ENCODE measurements at places on chromosomes 11 and 22.

DNA sequence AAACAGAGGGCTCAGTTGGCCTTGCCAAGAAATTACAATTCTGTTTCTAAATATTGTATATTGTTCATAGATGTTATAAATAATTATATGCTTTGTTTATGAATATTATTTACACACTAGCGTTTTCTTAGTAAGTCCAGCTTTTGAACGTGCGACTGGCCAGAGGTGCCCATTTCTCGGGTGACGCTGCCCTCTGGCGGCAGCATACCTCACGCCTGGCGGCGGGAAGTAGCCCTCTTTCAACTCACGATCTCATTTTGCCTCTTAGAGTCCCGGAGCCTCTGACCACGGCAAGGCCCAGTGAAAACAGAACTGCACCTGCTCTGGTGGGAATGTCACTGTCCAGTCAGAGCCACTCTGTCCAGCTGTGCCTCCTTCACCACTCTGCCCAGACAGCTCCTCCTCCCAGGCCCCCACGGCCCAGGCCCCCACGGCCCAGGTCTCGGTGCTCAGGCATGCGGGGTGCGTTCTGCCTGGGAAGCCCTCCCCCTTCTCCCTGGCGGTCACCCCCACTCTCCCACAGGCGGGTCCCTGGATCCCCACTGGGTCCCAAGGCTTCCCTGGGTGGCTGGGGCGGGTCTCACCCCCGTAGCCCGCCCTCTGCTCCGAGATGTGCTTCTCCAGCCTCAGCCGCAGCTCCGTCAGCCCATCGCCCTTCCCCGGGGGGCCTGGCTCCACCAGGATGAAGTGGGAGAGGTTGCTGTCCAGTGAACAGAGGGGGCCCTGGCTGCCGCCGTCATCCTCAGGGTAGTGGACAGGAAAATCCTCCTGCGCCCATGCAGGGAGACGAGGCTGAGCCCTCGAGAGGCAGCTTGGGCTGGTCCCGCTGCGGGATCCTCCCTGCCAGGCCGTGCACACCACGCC, 19.3 kb downstream of the TSSC4 start:
- DNase-seq: peak; percentile 45

DNA sequence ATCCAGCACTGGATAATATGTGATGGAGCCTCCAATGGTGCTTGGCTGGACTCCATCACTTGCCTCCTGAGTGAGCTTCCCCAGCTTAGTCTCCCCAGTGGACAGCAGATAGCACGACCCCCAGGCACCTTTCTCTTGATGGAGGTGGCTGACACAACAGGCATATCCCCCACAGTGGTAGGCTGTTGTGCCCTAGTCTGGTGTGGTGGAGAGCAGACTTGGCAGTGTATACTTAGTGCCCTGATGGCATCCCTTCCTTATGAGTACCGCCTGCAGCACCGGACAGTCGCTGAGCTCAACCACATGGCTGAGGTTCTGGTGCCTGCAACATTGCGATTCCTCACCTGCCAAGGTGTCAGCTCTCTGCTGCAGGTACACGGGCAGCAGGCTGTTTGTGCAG, 50.1 kb downstream of the DNHD1 start:
- DNase-seq: no peak

GRCh38 chr11:11000579-11001283, 142.9 kb upstream of the ZBED5 start:
- no peak for DNase-seq

DNA sequence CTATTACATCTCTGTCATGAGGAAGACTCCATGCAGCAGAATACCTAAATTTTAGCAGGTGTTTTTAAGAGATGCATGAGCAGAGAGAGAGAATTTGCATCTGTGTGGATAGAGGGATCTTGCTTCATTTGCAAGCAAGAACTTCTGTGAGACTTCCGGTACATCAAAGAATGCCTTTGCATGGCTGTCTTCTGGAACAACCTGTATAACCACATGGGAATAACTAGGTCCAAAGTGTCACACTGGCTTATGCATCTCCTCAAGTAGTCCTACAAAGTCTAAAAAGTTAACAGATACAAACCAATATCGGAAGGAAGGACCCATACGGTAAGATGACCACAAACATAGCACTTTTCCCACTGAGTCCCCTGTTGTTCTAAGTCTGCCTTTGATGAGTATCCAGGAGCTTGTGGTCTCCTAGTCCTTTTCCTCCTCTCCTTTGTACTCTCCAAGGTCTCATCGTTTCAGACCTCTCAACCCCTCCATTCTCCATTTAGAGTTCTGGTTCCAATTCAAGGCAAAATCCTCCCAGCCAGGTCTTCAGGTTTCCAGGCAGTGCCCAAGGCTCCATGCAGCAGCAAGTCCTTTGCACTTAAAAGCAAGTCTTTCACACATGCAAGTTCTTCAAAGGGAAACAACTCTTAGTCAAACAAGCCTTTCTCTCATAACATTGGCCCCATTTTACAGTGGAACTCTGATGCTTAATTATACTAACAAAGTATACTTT, 581.7 kb upstream of the ARHGAP42 start:
- no peak for DNase-seq

DNA sequence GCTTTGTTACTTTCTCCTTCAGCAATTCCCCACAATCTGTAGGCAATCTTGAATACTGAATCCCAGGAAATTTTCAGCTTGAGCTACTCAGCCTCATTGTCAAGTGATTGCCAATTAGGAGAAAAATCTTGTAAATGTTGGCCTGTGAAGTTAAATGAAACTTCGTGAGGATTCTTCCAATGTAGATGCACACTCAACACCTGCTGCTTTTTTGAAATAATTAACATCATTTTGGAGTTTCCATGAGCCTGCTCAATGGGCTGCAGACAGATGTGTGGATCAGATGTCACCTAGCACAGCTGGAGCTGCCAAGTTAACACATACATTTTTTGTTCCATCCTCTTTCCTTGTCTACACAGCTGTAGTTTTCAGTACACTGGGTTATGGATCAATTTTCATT, 645.6 kb upstream of the LUZP2 start:
- no peak for DNase-seq

DNA sequence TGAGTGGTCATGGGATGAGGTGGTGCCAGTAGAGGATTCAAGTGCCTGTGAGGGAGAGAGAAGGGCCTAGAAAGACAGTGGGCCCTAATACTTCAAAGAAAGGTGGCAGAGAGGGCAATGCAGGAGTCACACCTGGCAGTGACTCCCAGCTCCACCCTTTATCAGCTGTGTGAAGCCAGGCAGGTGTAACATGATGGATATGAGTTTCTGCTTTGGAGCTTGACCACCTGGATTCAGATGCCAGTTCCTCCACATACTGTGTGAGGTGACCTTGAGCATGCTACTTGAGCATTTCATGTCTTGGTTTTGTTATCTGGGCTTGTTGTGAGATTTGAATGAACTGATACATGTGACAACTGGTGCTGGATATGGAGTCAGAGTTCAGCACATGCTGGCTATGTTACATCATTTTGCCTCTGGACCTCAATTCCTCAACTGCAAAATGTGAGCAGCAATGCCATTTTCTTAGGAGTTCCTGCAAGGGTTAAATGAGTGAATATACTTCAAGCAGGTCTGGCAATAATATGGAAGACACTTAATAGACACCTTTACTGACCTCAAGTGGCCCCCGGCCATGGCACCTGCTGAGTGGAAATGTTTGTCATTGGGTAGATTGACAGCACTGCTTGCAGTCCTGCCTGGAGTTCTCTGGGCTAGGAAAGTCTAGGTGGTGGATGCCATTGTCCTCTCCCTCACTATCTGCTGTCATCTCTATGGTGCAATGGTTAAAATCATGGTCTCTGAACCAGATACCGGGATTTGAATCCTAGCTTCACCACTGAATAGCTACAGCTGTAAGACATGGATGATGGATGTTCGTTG, 83.3 kb downstream of the MICAL2 start:
- DNase-seq: no peak

- no peak for DNase-seq
Observed at GRCh38 chr11:11265320-11265719, 87.7 kb downstream of the CSNK2A3 start.

GRCh38 chr22:46077669-46078099, 72.6 kb upstream of the PPARA start:
- no peak for DNase-seq

- no peak for DNase-seq
Observed at GRCh38 chr11:70409437-70409836, 11.1 kb downstream of the CTTN start.

- DNase-seq: no peak
Observed at GRCh38 chr11:45848654-45849081, 1.4 kb downstream of the CRY2 start.

- DNase-seq: no peak
Observed at GRCh38 chr11:63838150-63838677, 696 bp upstream of the MARK2 start.

GRCh38 chr11:37407461-37407860, 809.4 kb upstream of the RAG2 start:
- DNase-seq: no peak

DNA sequence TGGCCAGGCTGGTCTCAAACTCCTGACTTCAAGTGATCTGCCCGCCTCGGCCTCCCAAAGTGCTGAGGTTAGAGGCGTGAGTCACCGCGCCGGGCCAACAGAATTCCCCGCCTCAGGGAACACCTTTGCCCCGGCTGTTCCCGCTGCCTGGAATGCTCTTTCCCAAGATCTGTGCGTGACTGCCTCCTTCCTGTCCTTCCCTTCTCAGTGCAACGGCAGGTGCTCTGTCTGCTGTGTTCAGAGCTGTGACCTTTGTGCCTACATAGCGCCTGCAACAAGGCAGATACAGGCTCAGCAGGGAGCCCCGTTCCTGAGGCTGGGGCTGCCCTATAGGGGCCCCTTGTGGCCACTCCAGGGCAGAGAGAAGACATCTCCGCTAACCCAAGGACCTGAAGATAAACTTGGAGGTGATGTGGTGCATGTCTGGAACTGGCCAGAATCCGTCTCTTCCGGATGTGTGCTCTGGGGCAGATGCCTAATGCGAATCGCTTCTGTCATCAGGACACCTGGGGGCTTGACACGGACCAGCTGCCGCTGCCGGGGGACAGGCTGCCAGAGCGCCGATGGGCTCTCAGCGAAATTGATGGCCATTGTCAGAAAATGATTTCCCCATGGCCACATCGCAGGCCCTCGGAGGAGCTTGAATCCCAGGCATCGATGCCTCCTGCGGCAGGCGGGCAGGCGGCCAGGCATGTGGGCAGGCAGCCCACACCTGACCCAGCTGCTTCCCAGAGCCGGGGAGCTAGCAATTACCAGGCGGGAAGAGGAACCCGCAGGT, 43.5 kb upstream of the TCF20 start:
- DNase-seq: no peak

- no peak for DNase-seq
Observed at GRCh38 chr11:10497371-10498021, 42.4 kb downstream of the AMPD3 start.

DNA sequence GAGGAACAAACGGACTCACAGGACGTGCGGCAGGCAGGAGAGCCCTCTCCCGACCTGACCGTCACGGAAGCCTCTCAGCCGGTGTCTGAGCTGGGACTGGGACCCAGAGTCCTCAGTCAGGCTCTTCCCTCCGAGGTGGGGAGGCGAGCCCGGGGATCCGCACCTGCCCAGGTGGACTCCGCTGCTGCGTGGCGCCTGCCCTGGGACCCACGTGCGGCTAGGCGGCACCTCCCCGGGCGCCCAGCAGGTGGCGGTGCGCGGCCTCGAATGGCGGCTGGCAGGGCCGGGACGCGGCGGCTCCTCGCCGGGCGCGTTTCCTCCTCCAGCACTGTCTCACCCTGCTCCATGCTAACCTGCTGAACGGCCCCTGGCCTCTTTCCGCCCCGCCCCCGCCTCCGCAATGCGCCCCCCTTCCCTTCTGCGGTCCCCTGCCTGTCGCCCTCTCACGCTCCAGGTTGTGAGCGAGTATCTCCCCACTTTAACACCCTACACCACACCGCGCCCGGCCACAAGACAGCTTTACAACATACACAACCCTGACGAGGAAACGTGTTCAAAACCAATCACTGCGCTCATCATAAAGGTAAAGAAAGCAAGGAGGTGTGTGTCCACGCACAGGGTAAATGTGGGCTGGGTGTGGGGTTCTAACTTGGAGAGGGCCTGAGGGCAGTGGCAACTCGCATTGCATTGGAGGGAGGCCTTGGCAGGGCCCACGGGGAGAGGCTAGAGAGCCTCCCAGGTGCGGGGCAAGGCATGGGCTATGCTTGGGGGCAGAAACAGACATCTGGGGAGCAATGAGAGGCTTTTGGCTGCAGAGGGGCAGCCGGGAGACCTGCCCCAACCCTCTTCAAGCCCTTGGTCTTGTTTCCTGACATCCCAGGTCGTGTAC, 25.9 kb upstream of the ATXN10 start:
- DNase-seq: peak; percentile 61

GRCh38 chr11:8615291-8616032, 21.4 kb upstream of the STK33 start:
- no peak for DNase-seq

DNA sequence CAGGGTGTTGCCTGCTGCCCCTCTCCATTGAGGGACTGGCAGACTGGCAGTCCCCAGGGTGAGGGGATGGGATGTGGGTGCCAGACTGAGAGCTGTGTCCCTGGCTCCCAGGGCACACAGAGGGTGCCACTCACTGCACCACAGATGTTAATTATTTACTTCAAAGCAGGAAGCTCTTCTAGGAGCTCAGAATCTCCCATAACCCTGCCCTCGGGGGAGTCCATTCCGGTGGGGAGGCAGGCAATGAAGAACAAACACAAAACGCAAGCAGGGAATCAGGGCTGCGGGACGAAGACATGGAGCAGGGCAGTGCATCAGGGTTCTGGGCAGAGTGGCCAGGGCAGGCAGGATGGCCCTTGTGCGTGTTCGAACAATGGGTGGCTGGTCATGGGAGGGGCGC, 24.4 kb upstream of the FLRT1 start:
- DNase-seq: no peak

GRCh38 chr11:70826541-70827335, 425.6 kb downstream of the SHANK2 start:
- DNase-seq: no peak

DNA sequence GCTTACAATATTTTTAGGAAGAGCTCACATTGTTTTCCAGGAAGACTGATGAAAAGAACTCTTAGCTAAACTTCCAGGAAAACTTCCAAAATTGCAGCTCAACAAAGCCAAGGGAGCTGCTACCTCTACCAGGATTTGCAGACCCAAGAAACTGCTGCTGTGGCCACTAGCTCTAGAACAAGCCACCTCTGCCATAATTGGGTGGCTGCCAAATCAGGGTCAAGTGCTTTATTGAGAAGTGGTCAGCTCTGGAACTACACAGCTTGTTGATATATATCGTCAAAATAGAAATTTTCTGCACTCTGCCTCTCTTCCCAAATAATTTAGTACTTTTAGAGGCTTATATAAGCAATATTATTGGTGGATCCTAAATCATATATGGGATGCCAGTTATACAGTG, 371.8 kb upstream of the CHORDC1 start:
- no peak for DNase-seq

DNA sequence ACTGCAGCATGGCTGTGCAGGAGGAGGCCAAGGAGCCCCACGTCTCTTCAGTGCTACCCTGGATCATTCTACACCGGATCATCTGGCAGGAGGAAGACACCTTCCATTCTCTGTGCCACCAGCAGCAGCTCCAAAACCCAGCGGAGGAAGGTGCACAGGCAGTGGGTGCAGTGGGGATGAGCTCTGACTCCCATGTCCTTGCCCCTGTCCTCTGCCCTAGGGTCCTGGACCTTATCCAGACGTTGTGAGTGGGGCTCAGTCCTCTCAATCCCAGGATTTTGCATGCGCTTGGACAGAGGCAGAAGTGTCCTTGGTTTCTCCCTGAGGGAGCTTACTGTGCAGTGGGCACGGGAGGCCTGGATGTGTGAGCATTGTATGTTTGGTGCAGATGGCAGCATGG, 61.3 kb downstream of the CABIN1 start:
- DNase-seq: no peak
